ENCODE measurements at places on chromosomes 12 and 14.

- DNase-seq: no peak
These were observed 58.5 kb downstream of the NIN start for GRCh38 chr14:50772412-50772811.

DNA sequence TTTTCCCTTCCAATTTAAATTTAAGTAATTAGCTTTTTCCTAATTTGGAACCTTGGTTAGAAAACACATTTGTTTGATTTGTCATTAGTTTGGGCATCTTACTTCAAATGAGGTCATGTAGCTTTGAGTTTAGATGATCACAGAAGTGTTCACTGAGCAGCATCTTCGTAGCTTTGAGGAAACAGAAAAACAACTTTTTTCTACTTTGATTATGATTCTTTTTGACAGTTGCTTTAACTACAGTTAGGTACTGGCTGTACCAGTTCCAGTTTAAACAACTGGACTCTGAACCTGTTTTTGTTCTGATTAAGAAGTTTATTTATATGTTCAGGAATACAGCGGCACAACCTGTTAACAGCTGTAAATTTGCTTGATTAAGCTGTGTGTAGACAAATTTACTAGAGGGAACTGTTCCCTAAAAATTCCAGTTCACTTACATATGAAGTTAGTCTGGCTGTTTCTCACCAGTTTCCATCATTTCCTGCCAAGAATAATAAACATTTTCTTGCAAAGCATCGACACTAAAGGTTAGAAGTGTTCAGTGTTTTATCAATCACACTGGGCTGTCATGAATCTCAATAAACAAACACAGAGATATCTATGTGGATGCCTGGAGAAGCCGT lies 191.9 kb downstream of the RAD51B start:
- DNase-seq: no peak

DNA sequence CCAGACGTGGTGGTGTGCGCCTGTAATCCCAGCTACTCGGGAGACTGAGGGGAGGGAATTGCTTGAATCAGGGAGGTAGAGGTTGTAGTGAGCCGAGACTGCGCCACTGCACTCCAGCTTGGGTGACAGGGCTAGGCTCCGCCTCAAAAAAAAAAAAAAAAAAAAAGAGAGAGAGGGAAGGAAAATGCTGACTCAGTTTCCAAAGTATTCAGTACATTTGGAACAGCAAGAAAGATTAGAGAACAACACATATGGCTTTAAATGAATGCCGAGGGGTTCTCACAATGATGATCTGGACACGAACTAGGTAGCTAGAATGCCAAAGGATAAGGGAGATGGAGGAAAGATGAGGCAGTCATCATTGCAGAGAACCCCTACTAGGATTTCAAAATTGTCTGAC lies 97.4 kb downstream of the NAV3 start:
- DNase-seq: no peak

- no peak for DNase-seq
These were observed 39.6 kb downstream of the CFAP251 start for GRCh38 chr12:121957861-121958515.

Data from mammary epithelial cell (primary cell).